ENCODE measurements at places on chromosomes 4 and X.

- no peak for DNase-seq
These were observed 316.9 kb downstream of the EVC2 start for GRCh38 chr4:5391492-5391891.

GRCh38 chrX:111447298-111447697 lies 35.3 kb upstream of the DCX start:
- no peak for DNase-seq

- DNase-seq = no peak
These were observed 29.3 kb downstream of the CLCN3 start for GRCh38 chr4:169649545-169650226.

- no peak for DNase-seq
These were observed 145.6 kb downstream of the ARX start for GRCh38 chrX:24870143-24870542.

DNA sequence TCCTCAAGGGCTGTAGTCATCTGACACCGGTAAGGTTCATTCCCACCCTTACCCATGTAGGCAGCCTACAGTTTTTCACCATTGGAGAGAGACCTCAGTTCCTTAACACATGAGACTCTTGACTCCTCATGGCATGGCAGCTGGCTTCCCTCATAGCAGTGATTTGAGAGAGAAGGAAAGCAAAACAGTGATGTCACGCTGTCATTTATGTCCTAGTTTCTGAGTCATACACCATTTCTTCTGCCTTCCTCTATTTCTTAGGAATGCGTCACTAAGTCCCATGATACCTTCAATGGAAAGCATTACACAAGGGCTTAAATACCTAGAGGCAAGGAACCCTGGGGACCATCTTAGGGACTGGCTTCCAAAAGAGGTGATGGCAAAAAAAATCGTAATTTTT lies 226.1 kb downstream of the SPCS3 start:
- no peak for DNase-seq

- no peak for DNase-seq
These were observed 44.8 kb downstream of the DCLK2 start for GRCh38 chr4:150123087-150123486.

GRCh38 chr4:143399113-143399949 lies 62.7 kb downstream of the GAB1 start:
- DNase-seq = no peak

DNA sequence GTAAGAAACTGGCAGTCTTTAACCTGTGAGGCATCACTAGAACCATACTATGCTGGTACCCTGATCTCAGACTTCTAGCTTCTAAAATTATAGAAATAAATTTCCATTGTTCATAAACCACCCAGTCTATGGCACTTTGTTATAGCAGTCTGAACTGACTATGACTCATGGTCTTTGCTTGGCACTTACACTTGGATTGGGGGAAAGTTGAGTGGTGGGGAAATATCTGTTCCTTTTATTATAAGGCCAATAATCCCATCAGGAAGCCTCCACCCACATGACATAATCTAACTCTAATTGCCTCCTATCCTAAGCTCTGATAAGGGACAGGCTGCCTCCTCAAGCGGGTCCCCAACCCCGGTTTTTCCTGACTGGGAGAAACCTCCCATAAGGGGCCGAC lies 61.4 kb upstream of the PACRGL start:
- no peak for DNase-seq

DNA sequence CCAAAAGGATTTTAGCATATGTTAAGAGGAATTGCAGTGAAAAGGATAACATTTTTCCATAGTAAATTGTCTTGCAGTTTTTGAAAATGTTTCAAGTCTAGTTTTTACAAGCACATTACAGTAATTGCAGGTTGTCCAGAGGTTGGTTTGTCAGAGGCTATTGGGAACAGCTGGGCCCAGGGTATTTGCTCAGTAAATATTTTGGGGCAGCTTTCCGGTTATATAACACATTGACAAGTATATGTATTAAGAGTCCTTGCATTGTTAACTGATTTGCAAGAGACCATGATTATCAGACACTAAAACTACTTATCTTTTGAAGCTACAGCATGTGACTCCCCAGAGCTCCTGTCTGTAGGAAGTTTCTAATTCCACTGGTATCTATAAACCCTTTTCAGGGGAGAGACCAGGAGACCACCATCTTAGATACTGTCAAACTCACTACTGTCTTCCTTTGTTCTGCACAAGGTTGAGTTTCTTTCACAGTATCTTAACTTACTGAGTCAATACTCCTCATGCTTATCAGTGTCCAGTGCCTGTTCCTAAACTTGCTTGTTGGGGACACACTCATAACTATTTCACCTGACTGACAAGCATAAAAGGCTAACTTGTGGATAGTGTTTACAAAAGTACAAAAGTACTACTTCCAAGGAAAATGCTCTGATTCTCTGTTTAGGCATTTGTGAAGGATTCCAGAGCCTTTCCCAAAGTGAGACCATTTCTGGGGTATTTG lies 18.9 kb upstream of the RGN start:
- DNase-seq = no peak

DNA sequence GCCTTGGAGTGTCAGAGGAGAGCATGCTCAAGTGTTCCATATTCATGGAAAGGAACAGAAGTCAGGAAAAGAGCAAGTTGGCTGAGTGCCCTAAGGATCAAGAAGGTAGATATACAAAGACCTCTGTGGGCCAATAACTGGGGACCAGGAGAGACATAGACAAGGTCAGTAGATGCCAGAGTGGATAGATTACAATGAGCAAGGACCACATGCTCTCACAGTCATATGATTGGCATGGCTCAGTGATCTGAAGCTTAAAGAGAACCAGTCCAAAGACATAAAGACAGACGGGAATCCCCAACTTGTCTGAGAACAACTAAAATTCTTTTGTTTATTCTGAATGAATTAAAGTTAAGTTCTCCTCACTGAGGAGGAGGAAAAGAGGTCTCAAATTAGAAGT lies 289.7 kb downstream of the HS3ST1 start:
- no peak for DNase-seq

DNA sequence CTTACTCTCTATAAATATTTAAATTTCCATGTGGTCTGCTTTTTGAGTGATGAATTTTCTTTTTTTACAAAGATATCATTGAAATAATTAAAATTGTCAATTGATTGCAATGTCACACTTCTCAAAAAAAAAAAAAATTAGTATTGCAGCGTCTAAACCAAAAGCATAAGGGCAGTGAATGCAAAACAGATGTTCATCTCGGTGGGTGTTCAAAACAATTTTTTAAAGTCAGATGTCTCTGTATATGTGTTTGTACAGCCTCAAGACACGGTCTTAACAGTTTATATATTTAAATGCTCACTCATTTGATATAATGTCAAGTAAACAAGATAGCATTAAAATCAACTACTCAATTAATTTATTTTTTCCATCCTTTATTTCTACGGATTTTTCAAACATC lies 52.3 kb downstream of the PALLD start:
- DNase-seq = no peak

- no peak for DNase-seq
These were observed 21.8 kb downstream of the KIAA1210 start for GRCh38 chrX:119105826-119106225.

- no peak for DNase-seq
These were observed 262.0 kb downstream of the IL15 start for GRCh38 chr4:141898346-141898745.

GRCh38 chr4:73603854-73604584 lies 16.2 kb downstream of the RASSF6 start:
- DNase-seq = no peak

- DNase-seq = peak; percentile 10
These were observed 34.0 kb upstream of the GYPA start for GRCh38 chr4:144174401-144175067.

DNA sequence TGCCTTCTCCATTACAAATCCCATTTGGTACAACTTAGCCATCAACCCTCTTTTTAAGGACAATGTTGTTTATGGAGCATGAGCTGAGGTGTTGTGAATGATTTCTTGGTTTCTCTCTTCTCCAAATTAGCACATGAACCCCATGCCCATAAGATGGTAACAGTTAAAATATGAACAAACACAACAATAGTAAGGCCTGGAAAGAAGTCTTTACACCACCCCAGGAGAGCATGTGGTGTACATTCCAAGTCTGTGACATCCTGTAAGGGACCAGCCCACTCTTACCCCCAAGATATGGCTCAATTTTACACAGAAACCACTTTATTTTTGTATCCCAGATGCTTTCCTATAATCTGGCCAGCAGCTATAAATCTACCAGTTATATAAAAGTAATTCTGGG lies 226.1 kb downstream of the COX18 start:
- peak; percentile 71 for DNase-seq

- no peak for DNase-seq
These were observed 91.5 kb downstream of the HPRT1 start for GRCh38 chrX:134551376-134552048.

DNA sequence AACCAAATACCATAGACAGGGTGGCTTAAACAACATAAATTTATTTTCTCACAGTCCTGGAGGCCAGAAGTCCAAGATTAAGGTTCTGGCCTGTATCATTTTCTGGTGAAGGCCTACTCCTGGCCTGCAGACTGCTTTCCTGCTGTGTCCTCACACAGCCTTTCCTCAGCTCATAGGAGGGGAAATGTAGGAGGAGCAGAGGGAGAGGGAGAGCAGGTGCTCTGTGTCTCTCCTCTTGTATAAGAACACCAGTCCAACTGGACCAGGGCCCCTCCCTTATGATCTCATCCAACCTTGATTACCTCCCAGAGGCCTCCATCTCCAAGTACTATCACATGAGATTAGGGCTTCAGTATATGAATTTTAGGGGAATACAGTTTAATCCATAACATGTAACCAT lies 34.3 kb downstream of the RAPGEF2 start:
- DNase-seq = no peak

GRCh38 chr4:98939892-98940298 lies 11.0 kb upstream of the EIF4E start:
- peak; percentile 37 for DNase-seq

DNA sequence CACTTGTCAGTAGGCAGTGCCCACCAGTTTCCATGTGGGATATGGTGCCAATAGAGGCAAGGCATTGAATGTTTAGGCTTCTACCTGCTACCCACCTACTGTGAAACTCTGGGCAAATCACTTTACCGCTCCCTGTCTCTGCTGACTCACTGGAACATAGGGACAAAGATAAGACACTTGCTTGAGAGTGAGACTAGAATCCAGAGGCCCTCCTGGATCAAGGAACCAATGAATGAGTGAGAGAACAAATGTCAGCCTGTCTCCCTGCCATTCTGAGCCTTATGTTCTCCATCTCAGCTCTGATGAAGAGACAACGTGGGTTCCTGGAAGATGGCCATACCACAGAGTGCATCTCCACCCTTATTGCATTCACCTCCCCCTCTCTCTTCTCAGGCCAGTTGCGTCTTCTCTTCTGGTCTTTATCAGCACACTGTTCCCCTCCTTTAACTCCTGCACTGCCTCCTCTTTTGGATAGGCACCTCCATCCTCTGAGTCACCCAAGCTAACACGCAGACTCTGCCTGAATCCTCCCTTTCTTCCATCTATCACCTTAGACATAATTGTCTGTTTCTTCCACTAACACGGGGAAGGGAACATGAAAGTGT lies 15.4 kb upstream of the PRRG3 start:
- no peak for DNase-seq

DNA sequence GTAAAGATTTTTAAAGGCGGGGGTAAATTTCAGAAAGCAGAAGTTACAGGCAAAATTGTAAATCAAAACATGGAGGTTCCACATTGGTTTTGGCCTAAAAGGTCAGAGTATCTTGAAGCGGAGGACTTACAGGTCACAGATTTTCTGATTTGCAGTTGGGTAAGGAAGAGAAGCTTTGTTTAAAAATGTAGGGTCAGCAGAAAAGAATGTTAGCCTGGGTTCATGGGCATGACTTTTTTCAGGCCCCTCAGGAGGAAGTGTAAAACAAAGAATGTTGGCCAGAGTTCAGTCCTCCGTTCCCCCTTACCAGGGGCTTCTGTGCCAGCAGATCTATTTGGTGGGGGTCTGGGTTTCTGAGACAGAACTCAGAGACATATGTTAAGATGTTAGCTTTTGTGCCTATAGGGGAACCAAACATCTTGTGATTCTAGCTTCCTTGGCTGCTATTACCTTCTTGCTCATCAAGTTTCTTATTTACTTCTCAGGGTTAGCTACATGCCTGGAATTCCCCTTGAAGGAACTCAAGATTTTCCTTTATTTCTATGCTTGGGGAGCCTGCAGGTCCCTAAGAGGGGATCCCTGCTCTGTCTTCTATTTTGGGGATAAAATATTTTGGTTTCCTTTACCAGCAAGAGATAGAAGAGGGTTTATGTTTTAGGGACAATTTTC lies 160.3 kb downstream of the ANK2 start:
- no peak for DNase-seq

DNA sequence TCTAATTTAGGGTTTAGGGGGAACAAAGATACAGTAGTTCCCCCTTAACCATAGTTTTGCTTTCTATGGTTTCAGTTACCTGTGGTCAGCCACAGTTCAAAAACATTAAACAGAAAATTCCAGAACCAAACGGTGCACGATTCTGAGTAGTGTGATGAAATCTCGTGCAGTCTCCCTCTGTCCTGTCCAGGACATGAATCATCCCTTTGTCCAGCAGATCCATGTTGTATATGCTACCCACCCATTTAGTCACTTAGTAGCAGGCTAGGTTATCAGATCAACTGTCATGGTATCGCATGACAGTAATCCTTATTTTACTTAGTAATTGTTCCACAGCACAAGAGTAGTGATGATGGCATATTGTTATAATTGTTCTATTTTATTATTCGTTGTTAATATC lies 556.1 kb downstream of the IL1RAPL1 start:
- DNase-seq = no peak

DNA sequence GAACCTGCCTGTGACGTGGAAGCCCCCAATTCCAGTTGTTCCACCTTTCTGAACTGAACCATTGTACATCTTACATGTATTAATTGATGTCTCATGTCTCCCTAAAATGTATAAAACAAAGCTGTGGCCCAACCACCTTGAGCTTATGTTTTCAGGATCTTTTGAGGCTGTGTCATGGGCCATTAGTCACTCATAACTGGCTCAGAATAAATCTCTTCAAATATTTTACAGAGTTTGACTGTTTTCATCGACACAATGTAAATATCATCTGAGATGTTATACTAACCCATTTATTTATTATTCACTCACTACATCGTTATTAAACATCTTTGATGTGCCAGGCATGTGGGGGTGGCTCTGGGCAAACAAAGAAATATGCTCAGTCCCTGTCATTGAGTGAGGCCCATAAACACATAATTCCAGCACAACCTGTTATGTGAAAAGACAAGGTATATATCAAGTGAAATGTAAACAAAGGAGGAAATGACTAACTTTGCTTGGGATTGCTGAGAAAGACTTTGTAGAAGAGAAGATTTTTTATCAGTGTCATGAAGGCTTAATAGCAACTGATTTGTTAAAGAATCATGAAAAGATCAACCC lies 34.5 kb upstream of the PPM1K start:
- DNase-seq = no peak

GRCh38 chrX:2242326-2242725 lies 258.4 kb downstream of the DHRSX start:
- DNase-seq = no peak

- DNase-seq = no peak
These were observed 30.8 kb downstream of the MTM1 start for GRCh38 chrX:150599226-150599625.

- peak; percentile 60 for DNase-seq
These were observed 168.6 kb downstream of the NSUN7 start for GRCh38 chr4:40918330-40918729.

Measured in BJ (cell line).